ENCODE measurements at places on chromosomes 5 and 9. TPM values are rescaled to one million over a fixed set of nuclear protein-coding genes. Genes with fewer than 3 reads are reported as not detected.

DNA sequence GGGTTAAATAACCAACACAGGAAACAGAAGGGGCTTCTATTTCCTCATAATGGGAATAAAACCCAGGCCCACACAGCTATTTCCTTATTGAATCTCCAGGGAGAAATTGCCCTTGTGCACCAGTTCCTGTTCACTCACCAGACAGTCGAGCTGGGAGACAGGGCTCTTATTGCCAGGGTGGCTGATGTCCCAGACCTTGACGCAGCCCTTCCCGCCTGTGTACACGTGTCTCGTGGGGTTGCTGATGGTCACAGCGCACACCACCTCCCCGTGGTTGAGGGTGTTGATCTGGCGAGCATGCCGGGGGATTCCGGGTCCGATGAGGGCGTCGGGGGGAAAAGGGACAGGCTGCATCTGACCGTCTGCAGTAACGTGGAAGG is 96.5 kb downstream of the TLE1 start:
- DNase-seq = no peak

- no peak for DNase-seq
Observed at GRCh38 chr5:168227973-168228615, 63.4 kb upstream of the WWC1 start.

GRCh38 chr5:90421136-90421535 is 11.6 kb upstream of the CETN3 start:
- no peak for DNase-seq

- DNase-seq = no peak
Observed at GRCh38 chr9:127770583-127770904, 7.9 kb downstream of the SH2D3C start.

DNA sequence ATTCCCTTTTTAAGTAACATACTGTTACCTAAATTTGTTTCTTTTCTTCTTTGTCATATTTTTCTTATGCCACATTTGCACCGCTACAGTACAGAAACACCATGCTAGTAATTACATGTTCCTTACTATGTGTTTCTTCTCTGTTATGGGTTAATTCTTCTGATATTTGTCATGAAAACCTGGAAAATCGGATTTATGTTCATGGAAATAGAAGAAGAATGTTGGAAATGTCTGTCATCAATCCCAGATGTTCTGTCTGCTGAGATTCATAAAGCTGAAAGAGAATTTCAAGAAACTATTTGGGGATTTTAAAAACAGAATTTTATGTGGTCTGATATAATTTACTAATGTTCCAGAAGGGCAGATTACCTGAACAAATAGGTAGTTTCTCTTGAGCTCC is 305.2 kb upstream of the NREP start:
- no peak for DNase-seq

GRCh38 chr5:37640088-37640487 is 199.8 kb downstream of the GDNF start:
- DNase-seq = no peak

DNA sequence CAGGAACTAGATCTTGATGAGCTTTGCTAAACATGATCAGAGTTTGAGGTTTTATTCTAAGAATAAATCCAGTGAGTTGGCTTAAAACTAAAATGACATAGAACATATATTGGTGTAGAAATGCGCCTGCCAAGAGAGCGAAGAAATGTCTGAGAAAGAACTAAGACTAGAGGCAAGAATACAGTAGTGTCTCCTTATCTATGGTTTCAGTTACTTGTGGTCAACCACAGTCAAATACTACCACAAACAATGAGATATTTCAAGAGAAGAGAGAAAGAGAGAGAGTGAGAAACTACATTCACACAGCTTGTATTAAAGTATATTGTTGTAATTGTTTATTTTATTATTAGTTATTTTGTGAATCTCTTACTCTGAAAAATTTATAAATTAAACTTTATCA is 254.4 kb upstream of the CDH10 start:
- no peak for DNase-seq

GRCh38 chr9:129493002-129493705 is 127.7 kb downstream of the C9orf50 start:
- DNase-seq = no peak

DNA sequence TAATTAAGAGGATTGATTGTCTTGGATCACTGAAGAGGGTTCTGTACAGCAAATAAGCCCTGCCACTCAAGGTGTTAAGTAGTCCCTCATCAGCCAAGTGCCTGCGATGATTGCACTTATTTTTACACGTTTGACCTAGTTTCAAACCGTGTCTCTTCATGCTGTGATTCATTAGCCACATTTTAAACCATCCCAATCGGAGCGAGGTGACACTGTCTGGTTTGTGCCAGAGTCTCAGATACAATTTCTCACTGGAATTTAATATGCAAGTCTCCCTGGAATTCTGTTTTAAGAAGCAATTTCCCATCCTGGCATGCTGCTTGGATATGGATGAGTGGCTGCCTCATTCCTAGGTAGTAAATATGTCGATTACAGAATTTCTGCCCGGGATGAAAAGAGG is 1.6 kb downstream of the INSYN2B start:
- DNase-seq = no peak

DNA sequence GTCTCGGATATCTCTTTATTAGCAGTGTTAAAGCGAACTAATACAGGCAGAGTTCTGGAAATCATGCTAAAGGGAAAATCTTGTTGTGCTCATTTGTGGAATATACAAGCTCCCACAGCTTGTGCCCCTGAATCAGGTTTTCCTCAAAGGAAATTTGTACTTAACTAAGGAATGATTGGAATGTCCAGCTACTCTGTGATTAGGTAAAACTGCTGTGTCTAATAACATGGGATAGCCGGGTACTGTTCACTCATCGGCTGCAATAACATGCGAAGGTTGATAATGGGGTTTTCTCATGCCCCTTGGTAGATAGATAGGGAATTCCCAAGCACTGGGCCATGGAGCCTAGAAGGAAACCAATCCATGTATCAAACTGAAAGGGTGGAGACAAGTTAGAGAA is 306.7 kb downstream of the NR2F1-AS1 start:
- DNase-seq = no peak

GRCh38 chr9:121658166-121658565 is 6.7 kb downstream of the DAB2IP start:
- no peak for DNase-seq

DNA sequence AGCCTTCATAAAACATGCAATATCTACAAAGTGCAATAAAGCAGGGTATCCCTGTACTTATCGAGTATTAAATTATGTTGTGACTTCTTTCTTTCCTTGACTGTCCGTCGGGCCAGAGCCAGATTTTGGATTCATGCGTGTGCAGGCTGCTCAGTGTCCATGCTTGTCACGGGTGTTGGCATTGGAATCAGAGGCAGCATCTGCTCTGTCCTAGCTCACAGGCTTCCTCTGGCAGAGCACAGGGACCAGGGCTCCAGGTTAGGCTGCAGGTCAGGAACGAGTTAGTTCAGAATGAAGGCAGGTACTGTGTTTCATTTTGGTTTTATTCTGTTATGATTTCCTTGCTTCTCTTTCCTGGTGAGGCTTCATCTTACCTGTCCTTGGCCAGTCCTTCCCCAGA is 249.8 kb downstream of the AUH start:
- no peak for DNase-seq

DNA sequence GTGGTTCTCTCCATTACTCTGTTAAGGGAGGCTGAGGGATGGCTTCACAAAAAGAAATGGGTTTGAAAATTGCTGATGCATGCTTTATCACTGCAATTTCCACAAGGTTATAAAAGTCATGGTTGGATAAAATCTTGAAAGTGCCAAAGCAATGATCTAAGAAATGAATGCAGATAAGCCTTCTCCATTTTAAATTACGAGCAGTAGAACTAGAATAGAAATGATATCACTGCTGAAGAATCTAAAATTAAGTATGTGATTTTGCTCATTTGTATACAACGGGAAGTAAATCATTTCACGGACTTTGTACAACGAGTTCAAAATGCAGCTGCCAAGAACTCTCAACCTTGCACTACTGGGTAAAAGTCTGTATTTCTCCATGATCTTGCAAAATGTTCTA is 299.0 kb downstream of the PRELID2 start:
- DNase-seq = no peak

- no peak for DNase-seq
Observed at GRCh38 chr5:168300326-168301182, 9.1 kb downstream of the WWC1 start.

DNA sequence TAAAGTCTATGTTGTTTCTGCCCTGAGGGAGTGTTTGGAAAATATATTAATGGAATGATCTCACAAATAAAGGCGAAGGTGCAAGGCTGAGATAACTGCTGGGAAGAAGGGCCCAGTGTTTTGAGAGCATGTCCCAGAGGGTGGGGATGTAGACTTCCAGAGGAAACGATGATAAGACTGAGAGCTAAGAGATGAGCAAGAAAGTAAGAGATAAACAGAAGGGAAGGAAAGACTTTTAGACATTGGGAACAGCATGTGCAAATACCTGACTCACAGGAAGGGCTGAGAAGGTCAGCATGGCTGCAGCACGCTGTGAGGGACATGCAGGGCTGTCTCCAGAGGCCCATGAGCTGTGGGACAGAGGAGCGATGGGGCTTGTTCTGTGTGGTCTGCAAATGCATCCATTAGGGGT is 19.9 kb upstream of the ADRB2 start:
- DNase-seq = no peak

The SAXO1 gene
- total RNA-seq = 0.09 TPM

The CAMK2A gene
- 0.09 TPM for total RNA-seq

The SPATA31A3 gene
- total RNA-seq = not detected

The OLFML2A gene
- 2.9 TPM for total RNA-seq

The IL6ST gene
- total RNA-seq = 95.9 TPM

The RPL12 gene
- 2,447 TPM for total RNA-seq

The RIC1 gene
- total RNA-seq = 23.9 TPM

The SLC36A3 gene
- not detected for total RNA-seq

The CCNO gene
- 0.14 TPM for total RNA-seq

The OMD gene
- 0.61 TPM for total RNA-seq

Data from thymus (tissue), 14 donors.